ENCODE measurements at places on chromosomes 5 and 9.

GRCh38 chr5:137075163-137075970, 423.8 kb downstream of the SPOCK1 start:
- DNase-seq, result no peak

- DNase-seq, result no peak
Observed at GRCh38 chr9:34577400-34578240, 11.9 kb downstream of the CNTFR start.

- DNase-seq, result no peak
Observed at GRCh38 chr5:15647251-15647650, 147.3 kb downstream of the FBXL7 start.

- DNase-seq, result peak; percentile 10
Observed at GRCh38 chr9:69671311-69671878, 776 bp downstream of the APBA1 start.

GRCh38 chr5:35202319-35203111, 27.8 kb downstream of the PRLR start:
- DNase-seq, result peak; percentile 44

- no peak for DNase-seq
Observed at GRCh38 chr9:83582029-83582428, 40.9 kb upstream of the IDNK start.

- no peak for DNase-seq
Observed at GRCh38 chr9:14098486-14099180, 215.3 kb downstream of the NFIB start.

DNA sequence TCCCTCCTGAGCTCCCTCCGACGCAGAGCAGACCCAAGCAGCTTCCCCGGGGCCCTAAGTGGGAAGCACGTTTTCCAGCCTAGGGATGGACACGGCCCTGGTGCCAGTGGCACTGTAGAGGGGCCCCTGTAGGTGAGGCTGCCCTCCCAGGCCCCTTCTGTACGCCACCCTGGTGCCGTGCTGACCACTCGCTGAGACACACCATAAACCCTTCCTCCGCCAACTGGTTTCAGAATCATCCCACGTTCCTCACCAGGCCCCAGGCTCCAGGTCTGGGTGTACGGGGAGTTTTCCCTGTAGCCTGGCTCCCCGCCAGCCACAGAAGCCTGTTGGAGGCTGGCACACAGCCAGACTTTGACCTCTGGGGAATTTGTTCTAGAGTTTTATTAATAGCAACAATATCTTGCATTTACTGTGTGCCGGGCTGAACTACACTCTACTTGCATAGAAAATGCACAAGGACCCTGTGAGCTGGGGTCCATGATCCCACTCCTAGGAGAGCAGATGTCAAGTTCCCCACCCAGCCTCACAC, 18.2 kb upstream of the WDR38 start:
- DNase-seq, result no peak
